ENCODE measurements at places on chromosomes 7 and 10.
A peak's percentile ranks its signal among the peaks of the same experiment; 100 is the strongest.

DNA sequence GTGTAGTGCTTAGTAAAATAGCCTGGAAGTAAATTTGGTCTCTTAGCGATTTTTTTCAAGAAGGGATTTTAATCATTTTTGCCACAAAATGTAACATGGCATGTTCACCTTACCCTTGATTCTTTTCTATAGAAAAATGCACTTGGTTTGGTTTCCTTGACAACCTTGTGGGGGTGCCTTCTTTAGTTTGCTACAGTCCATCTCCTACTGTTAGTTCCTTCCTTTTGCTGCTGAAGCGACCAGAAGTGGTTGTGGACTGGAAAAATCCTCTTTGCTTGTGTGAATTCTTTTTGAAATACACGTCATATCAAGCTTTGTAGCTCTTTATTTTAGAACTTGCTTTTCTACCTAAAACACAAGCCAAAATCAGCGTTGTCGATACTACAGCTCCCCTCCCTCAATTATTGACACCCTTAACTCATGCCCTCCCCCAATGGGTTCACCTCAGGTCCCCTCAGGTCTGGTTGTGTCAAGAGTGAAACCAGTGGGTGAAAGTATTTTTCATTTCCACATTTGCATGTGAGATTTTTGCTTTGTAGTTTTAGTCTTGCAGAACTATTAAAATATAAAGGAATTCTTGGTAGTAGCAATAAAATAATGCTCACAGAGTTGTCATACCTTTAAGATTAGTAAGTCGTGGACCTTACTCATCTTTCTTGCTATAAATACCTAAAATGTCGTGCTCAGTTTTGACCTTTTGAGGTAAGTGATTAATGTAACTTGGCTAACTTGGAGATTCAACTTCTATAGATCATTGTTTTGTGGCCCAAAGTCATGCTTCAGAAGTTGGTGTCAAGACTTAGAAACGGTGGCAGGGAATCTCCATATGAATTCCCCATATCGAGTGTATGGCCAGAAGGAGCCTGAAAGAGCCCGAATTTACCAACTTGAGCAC lies 1.5 kb downstream of the ACTR3B start:
- peak; percentile 76 for DNase-seq

- DNase-seq = no peak
Measured at GRCh38 chr7:73446682-73447081, 13.1 kb downstream of the FZD9 start.

- DNase-seq = peak; percentile 90
Measured at GRCh38 chr10:116974456-116975005, 30.5 kb downstream of the SHTN1 start.

GRCh38 chr10:75294518-75294865 lies 58.7 kb upstream of the COMTD1 start:
- DNase-seq = no peak

- DNase-seq = peak; percentile 58
Measured at GRCh38 chr7:127885843-127886242, 145.4 kb downstream of the LRRC4 start.

DNA sequence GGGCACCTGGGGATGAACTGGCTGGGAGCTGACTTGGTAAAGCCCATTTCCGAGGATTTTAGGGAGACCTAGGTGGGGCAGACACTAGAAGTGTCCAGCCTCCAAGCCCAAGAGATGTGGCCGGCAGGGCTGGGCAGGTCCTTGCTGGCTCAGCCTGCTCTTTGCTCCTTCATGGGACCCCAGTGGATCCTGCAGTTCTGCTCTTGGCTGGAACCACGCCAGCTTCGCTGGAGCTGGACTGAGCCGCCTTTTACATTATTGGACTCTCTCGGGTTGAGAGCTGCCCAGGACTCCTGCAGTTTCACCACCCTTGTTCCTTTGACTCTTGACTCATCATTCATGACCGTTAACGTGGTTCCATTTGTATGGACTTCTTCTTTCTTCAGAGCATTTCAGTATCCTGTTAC lies 5.7 kb downstream of the PPIF start:
- DNase-seq = no peak

GRCh38 chr7:93821463-93821862 lies 69.1 kb downstream of the TFPI2 start:
- DNase-seq = no peak

DNA sequence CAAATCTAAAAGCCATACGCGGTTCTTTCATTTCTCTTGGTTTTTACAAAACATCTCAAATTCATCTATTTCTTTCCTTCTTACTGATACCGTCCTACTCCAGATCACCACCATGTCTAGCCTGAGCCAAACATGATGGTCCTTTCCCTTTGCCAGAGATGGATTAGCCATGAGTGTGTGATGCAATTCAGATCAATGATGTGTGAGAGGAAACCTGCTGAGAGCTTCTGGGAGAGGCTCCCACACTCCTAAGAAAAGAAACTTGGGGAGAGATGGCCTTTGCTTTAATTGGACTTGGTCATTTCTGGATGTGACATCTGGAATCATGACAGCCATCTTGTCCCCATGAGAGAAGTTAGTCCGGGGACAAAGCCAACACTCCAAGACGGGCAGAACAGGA lies 367.2 kb downstream of the FGFR2 start:
- DNase-seq = no peak

- peak; percentile 10 for DNase-seq
Measured at GRCh38 chr7:78039790-78040776, 241.5 kb downstream of the PHTF2 start.

- DNase-seq = no peak
Measured at GRCh38 chr10:13658871-13659685, 72.3 kb downstream of the PRPF18 start.

GRCh38 chr7:40279991-40280390 lies 145.2 kb downstream of the SUGCT start:
- no peak for DNase-seq

DNA sequence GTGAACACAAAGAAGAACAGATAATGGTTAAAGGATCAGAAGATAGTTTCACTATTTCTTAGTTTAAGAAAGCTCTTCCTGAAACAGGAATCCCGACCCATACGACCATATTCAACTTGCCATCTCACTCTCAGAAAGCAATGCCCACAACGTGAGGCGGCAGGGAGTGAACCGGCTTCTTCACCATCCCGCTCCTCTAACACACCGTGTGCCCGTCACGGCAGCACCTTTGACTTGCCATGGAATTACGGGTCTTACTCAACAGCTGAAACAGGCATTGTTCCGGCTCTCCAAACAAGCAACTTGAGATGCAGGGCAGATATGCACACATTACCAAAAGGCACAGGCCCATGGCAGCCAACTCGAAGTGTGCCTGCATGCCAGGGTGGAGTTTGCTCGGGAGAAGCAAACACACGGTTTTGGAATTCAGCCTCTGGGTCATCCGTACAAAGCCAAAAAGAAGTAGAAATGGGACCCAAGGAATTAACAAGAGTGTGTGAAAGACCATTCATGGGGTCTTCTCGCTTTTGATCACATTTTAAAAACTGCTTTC lies 293.6 kb downstream of the DNAJB6 start:
- DNase-seq = no peak

DNA sequence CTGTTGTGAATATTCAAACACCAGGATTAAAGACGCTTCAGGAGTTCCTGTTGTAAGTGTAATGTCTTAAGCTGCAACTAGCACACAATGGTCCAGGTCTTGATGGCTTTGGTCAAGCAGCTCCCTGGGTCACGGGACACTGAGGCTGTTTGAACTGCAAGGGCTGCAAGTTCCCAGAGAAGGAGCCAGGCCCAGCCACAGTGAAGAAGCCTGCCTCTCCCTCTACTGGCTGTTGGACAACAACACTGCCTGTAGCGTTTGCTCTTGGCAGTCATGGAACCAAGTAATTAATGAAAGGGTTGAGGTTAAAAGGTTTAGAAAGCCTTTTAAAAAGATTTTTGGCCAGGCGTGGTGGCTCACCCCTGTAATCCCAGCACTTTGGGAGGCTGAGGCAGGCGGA lies 31.9 kb upstream of the GUSB start:
- peak; percentile 74 for DNase-seq

DNA sequence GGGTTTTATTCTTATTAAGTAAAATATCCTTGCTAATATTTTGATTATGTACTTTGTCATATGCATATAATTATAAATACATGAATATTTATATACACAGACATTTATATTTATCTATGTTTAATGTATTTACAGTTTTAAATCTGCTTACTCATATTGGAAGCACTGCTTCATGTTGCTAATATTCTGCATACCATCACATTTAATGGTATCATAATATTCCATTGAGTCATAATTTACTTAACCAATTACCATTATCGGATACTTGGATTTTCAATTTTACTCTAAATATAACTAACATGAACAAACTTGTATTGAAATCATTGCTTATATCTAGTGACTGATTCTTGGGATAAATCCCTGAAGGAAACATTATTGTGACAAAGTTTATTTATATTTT lies 155.2 kb downstream of the MBL2 start:
- DNase-seq = peak; percentile 34

DNA sequence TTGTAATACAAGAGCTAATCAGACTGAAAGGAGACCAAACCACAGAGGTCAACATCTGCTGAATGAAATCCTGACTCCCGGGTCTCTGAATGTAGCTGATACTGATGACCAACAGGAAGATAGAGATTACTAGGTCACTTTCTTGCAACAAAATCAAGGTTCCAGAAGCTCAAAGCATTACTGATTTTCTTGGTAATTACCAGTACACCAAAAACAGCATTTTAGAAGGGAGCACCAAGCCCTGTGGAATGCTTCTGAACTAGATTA lies 177.7 kb downstream of the SLC25A13 start:
- peak; percentile 20 for DNase-seq

- DNase-seq = no peak
Measured at GRCh38 chr7:128458956-128459355, 3.3 kb downstream of the HILPDA start.

Measured in HCEC 1CT (cell line).